RPMI8226 (cell line): ENCODE measurements at places on chromosomes 12 and 14.

DNA sequence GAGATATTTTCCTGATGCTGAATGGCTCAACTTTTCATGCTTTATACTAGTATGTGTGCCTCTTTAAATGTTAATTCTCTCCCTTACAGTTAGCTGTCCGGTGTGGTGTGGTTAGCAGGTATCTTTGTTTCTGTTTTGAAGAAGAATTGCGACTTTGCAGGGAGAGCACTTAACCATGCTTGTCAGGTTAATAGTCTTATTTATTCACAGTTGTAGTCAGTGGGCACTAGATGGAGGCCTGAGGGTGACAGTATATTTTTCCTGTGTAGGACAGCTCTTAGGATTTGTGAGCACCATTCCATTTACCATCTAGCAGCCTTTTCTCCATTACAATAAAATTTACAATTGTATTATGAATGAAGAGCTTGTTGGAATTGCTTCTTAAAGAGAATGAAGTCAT lies 34.9 kb downstream of the PDE3A start:
- no peak for DNase-seq

DNA sequence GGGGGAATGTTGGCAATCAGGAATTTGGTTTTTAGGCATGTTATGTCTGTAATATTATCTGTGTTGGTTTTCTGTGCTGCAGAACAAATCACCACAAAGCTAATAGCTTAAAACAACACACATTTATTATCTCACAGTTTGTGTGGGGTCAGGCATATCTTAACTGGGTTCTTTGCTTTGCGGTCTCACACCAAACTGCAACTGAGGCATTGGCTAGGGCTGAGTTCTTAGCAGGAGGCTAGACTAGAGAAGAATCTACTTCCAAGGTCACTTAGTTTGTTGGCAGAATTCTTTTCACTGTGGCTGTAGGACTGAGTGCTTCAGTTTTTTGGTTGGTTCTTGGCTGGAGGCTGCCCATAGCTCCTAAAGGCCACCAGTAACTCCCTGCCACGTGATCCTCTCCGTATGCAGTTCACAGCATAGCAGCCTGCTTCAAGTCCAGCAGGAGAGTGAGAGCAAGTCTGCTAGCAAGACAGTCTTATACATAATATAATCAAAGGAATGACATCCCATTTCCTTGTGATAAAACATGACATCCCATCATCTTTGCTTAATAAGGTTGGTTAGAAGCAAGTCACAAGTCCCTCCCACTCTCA lies 21.6 kb downstream of the ATF1 start:
- DNase-seq: no peak

DNA sequence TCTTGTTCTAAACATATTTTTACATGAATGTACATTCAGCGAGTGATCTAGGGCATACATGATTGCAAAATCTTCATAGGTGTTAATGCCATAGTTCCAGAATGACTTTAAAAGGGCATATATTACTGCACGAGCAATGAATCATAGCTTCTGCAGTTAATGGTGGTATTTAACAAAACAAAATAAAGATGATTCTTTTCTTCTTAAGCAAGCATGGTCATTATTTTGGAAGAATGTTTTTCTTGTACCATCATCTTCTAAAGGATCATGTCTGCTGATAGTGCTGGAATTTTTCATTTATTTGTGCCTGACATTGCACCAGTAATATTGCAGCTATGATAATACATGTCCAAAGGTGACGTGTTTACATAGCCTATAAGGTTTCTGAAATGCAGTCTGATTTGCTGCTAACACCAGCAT lies 388.6 kb downstream of the CCDC91 start:
- DNase-seq: no peak

GRCh38 chr14:96574633-96575632 lies 72.8 kb downstream of the PAPOLA start:
- DNase-seq: no peak

- DNase-seq: no peak
Measured at GRCh38 chr12:117622087-117622486, 260.7 kb upstream of the NOS1 start.

GRCh38 chr12:104059963-104060362 lies 4.4 kb upstream of the HCFC2 start:
- no peak for DNase-seq

DNA sequence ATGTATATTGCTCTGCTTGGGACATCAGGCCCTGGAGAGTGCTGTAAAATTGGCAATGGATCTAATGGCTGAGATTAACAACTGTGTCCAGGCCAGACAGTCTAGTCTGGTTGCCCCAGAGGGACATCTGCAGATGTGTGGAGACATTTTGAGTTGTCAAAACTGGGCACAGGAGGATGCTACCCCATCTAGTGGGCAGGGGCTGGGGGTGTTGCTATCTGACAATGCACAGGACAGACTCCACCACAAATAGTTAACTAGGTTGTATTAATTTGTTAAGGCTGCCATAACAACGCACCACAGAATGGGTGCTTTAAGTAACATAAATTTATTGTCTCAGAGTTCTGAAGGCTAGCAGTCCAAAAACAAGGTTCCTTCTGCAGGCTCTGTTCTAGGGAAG lies 302.5 kb upstream of the AMIGO2 start:
- no peak for DNase-seq

- DNase-seq: no peak
Measured at GRCh38 chr12:57161491-57161890, 14.1 kb upstream of the LRP1-AS start.

- DNase-seq: peak; percentile 40
Measured at GRCh38 chr12:64782191-64782876, 23.1 kb upstream of the GNS start.

DNA sequence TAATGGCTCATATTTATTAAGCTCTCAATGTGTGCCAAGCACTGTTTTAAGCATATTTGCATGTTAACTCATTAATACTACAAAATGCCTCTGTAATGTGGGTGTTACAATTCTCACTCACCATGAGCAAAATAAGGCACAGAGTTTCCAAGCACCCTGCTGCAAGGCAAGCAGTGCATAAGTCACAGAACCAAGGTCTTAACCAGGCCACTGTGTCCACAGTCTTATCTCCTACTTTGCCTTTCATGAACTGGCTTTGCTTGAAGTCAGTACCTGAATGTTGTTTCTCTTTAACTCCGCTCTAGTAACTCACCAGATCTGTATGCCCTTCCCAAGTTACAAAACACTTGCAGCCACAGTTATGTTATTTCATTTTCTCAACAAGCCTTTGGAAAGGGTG lies 1372.7 kb downstream of the AACS start:
- DNase-seq: no peak

DNA sequence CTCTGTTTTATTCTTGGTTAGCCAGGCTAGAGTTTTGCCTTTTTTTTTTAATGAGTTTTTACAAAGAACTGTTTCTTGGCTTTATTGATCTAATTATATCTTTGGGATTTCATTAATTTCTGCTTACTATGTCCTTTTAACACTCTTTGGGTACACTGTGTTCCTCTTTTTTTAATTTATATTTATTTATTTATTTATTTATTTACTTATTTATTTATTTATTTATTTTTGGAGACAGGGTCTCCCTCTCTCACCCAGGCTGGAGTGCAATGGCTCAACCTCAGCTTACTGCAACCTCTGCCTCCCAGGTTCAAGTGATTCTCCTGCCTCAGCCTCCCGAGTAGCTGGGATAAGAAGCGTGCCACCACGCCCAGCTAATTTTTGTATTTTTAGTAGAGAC lies 15.1 kb upstream of the MARK3 start:
- no peak for DNase-seq

- DNase-seq: no peak
Measured at GRCh38 chr14:103544388-103545218, 15.6 kb downstream of the TRMT61A start.

DNA sequence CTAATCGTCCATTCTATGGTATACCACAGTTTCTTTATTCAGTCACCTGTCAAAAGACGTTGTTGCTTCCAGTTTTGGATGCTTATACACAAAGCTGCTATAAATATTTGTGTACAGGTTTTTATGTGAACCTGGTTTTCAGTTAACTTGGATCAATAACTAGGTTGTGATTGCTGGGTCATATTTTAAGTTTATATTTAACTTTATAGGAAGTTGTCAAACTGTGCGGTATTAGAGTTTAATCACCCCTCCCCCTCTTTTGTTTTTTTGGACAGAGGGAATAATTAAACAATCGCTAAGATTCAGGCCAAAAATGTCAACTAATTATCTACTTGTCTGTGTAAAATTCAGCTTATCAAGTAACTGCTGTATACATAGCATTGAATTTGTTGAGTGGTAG lies 34.3 kb downstream of the SCN8A start:
- no peak for DNase-seq

DNA sequence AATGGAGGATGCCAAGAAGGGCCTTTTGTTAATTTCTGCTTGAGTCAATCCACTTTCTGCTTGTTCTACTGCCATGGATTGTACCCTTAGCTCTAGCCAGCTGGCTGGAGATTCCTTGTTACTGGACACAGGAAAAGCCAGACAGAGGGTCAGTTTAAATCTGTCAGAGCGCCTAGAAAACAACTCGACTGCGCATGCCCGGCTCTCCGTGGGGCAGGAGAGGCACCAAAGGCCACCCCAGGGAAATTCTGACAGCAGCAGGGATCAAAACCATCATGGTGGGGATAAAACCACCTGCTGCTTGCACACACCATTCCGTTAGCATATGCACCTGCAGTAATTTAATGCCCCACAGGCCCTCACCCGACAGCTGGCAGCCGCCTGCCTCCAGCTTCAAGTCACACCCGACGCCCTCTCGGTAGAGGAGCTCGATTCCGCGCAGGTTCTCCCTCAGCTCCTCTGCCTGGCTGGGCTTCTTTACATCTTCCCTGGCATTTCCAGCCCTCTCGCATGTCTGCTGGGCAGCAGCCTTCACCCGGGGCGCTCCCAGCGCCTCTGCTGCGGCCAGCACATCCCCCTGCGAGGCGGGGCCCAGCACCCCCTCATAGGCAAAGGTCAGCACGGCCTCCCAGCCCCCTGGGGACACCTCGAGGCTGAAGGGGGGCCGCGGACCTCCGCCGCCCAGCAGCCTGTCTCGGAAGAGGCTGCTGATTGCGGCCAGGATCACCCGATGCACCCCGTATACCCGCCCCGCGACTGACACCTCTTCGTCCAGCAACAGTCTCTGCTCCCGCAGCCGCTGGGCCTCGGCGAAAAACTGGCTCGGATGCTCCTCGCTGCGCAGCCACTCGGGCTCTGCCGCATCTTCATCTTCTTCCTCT lies 1.0 kb downstream of the KLHL33 start:
- no peak for DNase-seq

GRCh38 chr14:82710267-82710841 lies 1176.7 kb upstream of the SEL1L start:
- DNase-seq: peak; percentile 62

DNA sequence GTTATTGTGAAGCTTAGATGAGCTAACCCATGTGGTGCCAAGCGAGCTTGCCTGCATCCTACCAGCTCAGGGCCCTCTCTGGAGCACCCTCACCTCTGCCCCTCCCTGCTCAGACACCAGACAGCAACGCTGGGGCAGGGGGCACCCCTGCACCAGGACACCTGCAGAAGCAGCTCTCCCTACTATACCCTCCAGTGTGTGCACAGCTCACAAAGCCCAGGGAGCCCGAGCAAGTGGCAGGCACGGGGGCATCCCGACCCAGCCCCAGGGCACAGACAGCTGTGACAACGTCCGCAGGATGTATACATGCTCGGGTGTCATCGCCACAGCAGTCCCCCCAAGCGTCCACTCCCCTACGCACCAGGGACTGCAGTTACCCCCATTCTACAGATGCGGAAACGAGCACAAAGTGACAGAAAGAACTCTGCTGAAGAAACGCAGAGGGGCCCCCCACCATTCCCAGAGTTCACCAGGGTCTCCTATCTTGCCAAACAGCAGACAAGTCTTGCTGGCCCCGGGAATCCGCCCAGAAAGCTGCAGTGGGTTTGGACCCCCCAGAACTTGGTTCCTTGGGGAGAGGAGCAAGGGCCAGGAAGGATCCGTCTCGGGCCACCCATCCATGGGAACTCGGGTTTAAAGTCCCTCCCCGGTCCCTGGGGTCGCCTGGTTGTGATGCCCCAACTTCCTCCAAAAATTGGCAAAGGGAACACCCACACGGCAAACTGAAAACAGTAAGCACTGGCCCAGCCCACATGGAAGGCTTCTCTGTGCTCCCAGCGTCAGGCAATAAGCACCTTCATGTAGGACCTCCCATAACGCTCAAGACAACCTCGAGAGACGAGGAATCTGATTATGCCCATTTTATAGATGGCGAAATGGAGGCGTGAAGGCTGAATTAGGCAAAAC lies 12.0 kb downstream of the NCOR2 start:
- DNase-seq: no peak

GRCh38 chr14:31834616-31835015 lies 242.5 kb upstream of the ARHGAP5 start:
- DNase-seq: no peak

GRCh38 chr14:95334044-95334443 lies 14.3 kb upstream of the CLMN start:
- no peak for DNase-seq

DNA sequence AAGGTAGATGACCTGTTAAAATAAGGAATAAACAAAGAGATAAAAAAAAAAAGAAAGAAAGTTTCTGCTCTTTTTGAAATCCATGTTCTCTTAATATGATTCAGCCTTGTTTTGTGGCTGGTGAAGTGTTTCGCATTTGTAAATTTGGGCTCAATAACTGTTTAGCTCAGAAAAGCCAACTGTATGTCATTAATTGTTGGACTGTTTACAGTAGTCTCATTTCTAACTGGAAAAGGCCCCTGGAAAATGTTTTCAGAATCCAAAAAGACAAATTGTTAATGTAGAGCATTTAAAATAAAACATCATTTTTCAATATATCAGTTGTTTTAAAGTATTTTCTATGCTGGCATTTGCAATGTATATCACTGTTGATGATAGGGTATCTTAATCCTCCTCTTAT lies 47.4 kb upstream of the DYRK2 start:
- DNase-seq: no peak

- no peak for DNase-seq
Measured at GRCh38 chr14:92160619-92161018, 38.9 kb downstream of the CPSF2 start.

DNA sequence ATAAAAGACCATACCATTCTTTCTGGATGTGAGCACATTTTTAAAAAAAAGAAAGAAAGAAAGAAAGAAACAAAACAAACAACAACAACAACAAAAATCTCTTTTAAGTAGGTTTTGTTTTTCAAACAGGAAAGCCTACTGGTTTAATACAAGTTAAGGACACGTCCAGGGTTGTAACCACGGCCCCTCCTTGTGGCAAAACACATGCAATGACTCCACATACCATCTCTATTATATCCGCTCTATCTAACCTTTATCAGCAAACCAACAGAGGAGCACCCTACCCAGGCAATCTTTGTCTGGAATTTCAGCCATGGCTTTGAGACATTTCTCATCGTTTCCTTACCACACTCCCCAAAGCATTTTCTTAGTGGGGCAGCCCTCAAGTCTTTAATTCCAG lies 360.5 kb upstream of the TMPO start:
- DNase-seq: peak; percentile 15

GRCh38 chr12:75529316-75529715 lies 17.9 kb upstream of the KRR1 start:
- no peak for DNase-seq
